ENCODE measurements at places on chromosomes 13 and 19.

- DNase-seq: no peak
Measured at GRCh38 chr13:30861836-30862467, 44.1 kb upstream of the MEDAG start.

DNA sequence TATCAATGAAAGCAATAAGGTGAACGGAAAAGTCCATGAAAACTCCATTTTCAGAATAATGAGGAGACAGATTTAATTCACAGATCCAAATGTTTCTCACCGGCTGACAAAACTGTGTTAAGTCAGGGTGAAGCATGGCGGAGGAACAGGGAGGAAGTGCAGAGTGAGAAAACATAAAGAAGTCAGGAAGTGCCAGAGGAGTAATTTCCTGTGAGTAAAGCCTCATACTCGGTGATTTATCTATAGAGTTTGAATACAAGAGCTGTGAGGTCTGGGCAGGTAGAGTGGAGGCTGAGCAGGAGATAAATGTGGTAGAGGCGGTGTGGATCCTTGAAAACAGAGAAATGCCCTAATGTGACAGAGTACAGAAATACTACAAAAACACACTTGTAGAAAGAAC is 11.4 kb downstream of the CARD8 start:
- no peak for DNase-seq

GRCh38 chr19:33430674-33431277 is 57.3 kb downstream of the CEBPG start:
- DNase-seq: peak; percentile 43

DNA sequence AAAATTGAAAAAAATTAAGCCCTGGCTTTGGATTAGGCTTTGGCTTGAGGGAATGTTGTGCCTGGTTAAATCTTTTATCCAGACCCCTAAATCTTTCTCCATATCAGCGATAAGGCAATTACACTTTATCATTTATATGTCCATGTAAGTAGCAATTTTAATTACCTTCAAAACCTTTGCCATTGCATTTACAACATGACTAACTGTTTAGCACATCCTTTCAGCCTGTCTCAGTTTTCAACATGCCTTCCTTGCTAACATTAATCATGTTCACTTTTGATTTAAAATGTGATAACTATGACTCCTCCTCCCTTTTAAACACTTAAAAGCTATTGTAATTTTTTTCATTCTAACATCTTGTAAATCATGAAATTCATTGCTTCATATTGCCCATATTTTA is 583.7 kb downstream of the SLITRK1 start:
- DNase-seq: no peak

DNA sequence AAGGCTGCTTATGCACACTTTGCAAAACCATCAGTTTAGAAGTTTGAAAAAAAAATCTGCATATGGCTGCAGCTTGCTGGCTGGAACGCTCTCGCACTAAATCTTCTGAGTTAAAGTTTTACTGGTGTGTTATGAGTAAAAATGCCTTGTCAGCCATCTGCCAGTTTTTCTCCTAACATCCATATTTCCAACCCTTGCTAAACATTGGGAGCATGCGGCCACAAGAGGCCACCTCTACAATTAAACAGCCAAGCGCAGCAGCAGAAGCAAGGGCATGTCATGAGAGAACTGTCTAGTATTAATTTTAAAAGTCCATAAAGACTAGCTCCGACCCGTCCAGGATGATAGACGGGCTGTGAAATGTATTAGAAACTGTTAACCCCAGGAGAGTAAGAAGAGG is 248.3 kb downstream of the TSHZ3 start:
- DNase-seq: no peak

- DNase-seq: no peak
Measured at GRCh38 chr13:107130566-107130965, 562.6 kb upstream of the ARGLU1 start.

DNA sequence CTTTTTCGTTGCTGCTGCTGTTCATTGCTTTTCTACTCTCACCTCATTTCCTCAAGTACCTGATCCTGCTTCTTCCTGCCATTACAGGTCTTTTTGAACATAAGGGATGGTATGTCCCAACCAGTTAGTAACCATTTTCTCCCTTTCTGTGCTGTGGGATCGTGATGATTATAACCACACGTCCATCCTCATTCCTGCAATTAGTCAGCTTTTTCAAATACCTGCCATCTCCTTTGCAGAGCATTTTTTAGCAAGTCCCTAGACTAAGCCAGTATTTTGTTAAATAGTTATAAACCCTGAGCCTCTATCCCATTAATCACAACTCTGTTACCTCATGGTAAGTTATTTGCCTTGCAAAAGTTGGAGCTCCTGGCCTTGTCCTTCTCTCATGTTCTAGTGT is 109.2 kb downstream of the FNDC3A start:
- DNase-seq: no peak

- DNase-seq: peak; percentile 51
Measured at GRCh38 chr19:39415111-39416046, 2.9 kb downstream of the PLEKHG2 start.

DNA sequence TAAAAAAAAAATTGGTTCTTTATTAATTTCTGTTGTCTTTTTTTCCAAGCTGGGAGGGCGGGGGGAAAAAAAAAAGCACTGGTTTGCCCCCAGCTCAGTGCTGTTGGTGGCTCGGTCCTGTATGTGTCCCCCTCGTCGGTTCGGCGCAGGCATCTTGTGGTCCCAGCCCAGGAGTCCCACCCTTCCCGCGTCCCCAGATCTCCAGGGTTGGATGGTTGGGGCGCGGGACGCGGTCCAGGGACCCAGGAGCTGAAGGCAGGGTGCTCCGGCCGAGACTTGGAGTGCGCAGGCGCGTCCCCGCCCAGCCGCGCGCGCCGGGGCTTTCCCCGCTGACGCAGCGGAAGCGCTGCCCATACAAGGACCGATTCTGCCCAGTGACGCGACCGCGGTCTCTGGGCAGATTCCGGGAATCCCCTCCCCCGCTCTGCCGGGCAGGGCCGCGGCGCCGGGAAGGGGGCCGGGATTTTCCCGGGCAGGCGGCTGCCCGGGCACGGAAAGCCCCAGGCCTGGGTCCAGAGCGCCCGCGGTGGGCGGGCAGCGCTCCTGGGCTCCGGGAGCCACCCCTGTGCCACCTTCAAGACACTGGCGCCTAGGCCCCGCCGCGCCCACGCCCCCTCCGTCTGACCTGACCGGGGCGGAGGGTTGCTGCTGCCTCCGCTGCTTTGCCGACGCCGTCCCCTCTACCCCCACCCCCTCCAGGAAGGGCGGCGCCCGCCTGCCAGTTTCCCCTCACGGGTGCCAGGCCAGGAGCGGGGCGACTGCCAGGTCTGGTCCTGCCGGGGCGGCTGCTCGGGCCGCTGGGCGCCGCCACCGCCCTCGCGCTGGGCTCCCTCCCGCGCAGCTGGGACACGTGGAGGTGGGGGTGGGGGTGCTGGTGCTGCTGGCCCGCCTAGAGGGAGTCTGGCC is 2.3 kb downstream of the JUNB start:
- DNase-seq: peak; percentile 97

GRCh38 chr13:52980695-52981094 is 47.9 kb upstream of the OLFM4 start:
- no peak for DNase-seq

DNA sequence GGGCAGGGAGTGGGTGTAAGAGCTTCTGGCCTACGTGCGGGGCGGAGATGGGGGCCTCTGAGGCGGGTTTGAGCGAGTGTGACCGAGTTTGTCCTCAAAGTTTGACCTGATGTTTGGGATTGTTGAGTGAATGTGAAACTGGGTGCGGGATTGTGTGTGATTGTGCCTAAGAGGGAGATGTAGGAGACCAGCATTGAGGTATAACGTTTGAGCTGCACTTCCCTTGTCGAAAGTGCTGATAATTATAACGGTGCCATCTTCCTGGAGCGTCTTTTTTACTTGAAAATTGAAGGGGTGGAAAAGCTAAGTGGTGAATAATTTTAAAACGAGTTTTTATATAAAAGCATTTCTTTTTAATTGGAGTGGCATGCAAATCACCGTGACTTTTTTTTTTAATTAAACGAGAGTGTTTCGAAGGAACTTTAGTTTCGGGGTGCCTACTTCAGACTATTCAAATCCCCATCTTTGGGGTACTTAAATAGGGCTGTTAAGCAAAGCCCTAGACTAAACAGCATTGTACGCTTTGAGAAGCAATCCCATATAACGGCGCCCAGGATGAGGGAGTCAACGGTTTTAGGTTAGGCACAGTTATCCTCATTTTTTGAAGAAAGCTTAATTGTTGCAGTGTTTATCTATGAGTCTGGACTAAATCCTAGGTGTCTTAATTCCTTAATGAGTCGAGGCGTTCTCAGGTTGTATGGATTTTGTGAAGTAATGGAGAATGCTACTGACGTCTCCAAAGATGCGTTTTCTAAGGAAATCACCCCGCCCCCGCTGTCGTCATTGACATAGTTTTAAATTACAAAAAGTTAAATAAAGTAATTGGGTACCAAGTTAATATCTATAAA is 594 bp downstream of the ZNF146 start:
- DNase-seq: no peak

- no peak for DNase-seq
Measured at GRCh38 chr13:46620471-46620870, 67.5 kb downstream of the LRCH1 start.

DNA sequence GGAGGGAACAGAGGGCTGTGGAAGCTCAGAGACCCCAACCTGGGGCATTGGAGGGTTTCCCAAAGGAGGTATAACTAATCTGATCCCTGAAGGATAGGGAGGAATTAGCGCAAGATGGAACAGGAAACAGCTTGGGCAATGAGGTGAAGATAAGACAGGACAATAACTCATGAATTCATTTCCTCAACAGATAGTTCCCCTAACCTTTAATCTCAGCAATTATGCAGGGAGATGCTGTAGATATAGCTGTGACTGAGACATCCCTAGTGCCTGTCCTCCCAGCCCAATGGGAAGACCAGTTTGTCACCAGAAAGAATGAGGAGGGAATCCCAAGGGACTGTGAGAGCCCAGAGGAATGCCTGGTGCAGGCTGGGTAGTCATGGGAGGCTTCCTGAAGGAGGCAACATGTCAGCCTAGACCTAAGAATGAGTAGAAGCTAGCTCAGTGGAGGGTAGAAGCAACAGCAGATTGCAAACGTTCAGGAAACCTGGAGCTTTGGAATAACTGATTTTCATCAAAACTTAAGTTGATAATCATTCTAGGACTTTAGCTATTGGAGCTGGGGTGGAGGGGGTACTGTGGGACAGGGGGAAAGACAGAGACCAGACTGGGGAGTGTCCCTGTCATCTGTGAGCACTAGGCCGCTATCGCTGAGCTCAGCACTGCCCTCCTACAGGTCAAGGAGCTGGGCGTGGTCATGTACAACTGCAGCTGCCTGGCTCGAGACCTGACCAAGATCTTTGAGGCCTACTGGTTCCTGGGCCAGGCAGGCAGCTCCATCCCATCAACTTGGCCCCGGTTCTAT is 18.8 kb downstream of the HIPK4 start:
- no peak for DNase-seq

DNA sequence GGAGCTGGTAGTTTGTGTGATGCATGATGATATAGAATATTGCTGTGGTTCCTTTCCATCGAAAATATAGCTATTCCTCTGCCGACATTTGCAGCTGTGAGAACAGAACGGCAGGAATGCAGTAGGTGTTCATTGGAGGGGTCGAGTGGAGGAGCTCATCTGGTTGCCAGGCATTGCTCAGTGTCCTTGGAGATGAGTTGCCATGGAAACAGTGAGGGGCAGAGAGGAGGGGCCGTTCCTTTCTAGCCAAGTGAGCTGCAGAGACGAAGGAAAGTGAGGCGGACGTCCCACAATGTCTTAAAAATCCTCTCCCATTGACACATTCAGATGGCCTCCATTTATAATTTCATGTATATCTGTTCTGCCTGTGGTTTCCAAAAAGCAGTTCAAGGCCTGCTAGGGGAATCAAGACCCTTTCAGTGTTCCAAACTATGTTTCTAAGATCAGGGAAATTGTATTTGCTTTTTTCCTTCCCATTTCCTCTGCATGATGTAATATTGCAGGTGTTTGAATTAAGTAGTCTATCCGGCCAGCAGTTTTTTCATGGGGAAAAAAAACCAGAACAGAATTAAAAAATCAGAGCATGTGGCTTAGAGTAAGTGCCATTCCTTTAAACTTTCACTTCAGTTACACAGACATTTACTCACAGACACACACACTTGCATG is 41.2 kb upstream of the ZNF835 start:
- DNase-seq: no peak

- no peak for DNase-seq
Measured at GRCh38 chr19:33620611-33621010, 1.1 kb upstream of the CHST8 start.

DNA sequence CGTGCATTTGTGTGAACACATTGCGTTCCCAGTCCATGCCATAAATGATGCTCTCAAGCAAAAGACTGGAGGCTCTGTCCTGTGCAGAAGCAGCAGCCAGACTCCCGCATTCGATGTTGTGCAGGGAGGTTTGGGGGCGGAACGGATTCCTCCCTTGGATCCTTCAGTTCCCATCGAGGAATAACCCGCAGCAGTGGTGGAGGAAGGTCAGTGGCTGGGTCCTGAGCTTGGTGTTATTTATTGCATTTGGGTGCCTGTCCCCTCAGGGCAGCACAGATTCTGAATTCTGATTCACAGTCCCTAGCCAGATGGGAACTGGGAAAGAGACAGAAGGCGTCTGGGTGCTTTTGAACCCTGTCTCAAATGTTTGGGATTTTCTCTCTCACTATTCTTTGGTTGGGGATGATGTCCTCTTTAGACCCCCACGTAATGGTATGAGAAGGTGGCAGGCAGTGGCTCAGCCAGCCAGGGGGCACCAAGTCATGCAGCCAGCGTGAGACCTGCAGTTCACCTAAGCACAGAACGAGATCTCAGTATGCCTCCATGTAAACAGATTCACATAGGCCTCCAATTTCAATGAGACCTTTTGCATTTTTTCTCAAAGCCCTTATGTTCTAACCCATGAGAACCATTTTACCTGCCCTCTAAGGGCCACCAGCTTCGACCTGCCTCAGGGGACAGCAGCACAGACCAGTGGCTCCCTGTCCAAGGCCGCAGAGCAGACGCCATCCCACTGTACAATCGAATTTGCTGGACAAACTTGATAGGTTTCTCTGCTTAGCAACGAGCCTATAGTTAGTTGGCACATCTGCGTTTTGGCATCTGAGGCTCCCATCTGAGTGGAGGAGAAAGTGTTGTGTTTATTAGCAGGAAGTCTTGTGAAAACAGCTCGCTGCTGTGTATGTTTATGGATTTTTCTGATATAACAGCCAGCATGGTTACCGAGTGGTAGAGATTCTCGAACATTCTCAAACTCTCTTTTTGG is 17.8 kb downstream of the KCTD15 start:
- no peak for DNase-seq

DNA sequence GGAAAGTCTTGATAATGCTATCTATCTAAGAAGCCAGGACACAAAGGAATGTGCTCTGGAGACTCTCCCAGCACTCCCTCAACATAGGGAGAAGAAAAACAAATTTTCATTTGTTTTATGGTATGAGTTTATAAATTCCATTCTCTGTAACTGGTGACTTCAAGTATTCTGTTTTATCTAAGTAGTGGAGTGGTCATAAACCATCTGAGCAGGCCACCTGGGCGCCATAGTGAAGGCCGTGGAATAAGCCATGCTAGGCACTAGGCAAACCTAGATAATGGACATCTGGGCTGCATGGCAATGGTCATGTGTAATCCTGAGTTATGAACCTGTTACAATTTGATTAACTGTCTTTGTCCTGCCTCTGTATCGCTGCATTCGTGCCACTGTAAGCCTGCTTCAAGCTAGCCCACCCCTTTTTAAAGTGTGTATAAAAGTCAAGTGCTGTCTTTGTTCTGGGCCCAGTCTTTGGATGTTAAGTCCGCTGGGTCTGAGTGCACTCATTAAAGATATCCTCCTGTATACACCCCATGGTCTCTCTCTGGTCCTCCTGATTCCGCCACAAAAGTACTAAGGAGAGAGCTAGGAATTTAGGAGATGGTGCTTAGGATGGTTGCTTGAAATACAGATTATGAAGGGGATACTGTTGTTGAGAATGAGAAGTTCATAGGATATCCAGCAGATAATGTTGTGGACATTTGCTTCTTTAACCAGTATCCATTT is 13.2 kb downstream of the GTF2F2 start:
- DNase-seq: no peak

Data from ovary (tissue), 10 donors.